ENCODE measurements at places on chromosomes 6 and 20.

GRCh38 chr6:113171882-113172281 lies 685.3 kb upstream of the MARCKS start:
- no peak for DNase-seq

GRCh38 chr20:25030649-25031207 lies 27.2 kb downstream of the ACSS1 start:
- DNase-seq, result no peak

GRCh38 chr6:1228754-1229191 lies 83.1 kb upstream of the FOXQ1 start:
- no peak for DNase-seq

DNA sequence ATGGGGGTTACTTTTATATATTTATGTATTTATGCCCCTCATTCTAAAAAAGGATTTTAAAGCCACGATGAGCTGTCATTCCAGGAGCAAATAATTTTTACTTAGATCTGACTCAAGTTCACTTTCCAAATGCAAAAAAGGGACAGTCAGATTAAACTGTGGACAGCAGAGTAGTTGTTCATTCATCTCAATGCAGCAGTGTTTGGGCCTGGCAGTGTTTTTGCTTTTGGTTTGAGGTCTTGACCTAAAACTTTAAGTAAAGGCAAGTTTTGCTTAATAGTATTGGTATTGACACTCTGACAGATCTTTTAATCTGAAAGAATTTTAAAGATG lies 13.9 kb downstream of the JARID2 start:
- DNase-seq, result no peak

DNA sequence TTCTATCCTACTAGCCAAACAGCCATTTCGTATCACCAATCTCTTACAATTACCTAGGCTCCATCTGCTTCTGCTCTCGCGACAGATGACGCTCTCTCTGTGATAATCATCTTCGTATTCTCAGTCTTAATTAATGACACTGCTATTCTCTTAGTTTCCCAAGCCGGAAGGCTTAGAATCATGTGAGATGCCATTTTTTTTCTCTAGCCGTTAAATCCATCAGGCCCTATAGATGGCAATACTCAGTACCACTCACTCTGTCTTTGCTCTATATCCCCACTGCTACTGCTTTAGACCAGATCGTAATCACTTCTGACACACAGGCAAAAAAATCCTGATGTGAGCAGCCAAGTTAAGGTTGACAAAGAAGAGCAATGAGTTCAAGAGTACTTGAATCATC lies 2.1 kb upstream of the THEMIS start:
- DNase-seq, result no peak

DNA sequence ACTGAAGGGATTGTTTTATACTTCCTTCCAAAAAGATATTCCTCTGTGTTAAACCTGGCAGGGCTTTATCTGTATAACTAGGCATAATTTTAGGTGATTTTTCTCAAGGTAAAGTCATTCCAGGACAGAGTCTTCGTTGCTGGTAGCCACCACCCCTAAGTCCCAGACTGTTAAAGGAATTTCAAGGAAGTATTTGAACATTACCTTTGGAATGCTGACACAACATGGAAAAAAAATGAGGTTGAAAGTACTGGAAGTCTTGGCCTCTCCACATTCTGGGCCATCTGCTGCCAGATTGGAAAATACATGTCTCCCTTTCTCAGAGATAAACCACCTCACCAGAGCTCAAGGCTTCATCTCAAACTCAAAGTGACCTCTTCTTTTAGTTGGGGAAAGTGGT lies 27.0 kb upstream of the ETV7 start:
- DNase-seq, result no peak

GRCh38 chr6:137728386-137729349 lies 138.4 kb upstream of the TNFAIP3 start:
- DNase-seq, result peak; percentile 81

DNA sequence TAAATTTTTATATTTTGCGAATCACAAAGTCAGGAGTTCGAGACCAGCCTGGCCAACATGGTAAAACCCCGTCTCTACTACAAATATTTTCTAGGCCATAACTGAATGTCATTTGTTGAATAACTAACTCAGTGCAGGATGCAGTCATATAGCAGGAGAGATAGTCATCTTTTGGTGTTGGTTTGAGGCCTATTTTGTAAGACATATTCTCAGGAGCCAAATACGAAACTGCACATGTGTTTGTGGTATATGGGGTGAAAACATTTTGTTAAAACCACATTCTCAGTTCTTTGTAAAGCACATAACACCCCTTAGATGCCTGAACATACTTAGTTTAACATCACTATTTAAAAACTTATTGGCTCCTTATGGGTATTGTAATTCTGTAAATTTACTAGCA lies 4.7 kb upstream of the ENPP5 start:
- DNase-seq, result no peak

- DNase-seq, result peak; percentile 58
Measured at GRCh38 chr20:49674383-49675352, 39.0 kb downstream of the B4GALT5 start.

DNA sequence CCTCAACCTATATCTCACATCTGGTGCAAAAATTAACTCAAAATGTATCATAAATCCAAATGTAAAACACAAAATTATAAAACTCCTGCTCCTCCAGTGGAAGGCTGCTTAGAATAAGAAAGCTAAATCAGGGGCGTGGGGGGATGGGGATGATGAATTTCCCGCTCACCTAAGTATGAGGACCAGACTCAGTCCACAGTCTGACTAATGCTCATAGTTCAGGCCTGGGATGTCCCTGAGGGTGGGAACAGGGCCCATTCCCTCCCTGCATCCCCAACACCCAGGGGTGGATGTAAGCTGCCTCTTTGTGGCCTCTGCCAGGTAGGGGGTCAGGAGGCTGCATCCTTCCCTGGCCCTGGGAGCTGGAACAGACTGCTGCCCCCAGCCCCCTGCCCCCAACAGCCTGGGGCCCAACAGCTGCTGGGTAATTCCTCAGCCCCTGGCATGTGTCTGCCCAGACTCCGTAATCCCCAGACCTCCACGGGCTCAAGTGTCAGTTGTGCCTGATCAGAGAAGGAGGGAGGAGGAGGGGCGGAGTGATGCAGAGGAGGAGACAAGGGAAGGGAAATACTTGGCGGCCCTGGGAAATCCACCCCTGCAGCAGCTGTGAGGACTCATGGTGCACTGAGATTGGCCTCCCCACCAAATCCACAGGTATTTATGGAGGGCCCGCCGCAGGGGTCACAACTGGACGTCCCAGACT lies 224.5 kb downstream of the PREX1 start:
- DNase-seq, result no peak

GRCh38 chr6:169891846-169892245 lies 140.4 kb downstream of the ERMARD start:
- no peak for DNase-seq

GRCh38 chr6:111758608-111759329 lies 114.5 kb downstream of the FYN start:
- DNase-seq, result no peak

GRCh38 chr6:35177157-35177556 lies 36.0 kb upstream of the TCP11 start:
- no peak for DNase-seq

DNA sequence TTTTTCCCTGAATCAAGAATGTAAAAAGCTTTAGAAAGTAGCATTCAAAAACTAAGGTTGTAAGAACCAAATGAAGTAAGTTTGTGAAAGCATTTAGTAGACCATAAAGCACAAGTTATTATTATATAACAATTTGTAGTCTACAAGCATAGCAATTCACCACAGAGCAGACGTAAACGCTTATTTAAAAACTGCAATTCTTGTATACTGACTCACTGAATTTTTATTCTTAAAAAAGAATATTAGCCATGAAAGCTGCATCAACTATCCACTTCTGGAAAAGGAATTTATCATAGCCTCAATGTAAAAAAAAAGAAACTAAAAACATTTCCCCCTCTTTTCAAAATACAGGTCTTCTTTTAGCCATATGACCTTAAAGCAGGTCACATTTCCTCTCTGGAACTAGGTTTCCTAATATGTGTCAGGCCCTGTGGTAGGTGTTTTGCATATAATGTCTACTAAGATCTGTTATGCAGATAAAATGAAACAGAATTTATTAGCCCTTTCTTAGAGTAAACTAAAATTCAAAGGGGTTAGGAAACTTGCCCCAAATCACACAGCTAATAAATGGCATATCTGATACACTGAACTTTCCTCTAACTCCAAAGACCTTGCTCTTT lies 2.1 kb downstream of the MAP3K7 start:
- DNase-seq, result no peak

- DNase-seq, result no peak
Measured at GRCh38 chr20:45344168-45344860, 3.9 kb downstream of the SDC4 start.

- no peak for DNase-seq
Measured at GRCh38 chr20:23654000-23654399, 16.2 kb upstream of the CST3 start.

- no peak for DNase-seq
Measured at GRCh38 chr6:157648561-157648960, 174.5 kb upstream of the SNX9 start.

GRCh38 chr6:167244991-167245390 lies 46.1 kb upstream of the UNC93A start:
- no peak for DNase-seq

GRCh38 chr20:23095499-23095898 lies 9.4 kb upstream of the CD93 start:
- DNase-seq, result no peak

DNA sequence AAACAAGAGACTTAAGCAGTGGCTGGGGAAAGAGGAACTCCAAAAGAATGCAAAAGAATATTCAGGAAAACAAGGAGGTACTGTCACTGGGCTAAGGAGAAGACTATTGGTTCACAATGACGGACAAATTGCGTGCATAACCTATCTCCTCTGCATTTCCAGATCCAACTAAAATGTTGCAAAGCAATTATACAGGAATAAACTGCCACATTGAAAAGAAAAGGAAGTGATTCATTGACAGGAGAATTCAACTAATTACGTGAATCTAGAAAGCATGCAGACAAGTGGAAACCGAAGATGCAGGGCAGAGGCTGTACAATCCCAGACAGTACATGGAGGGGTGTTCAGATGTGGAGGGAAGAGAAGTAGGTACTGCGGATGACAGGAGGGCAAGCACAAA lies 152.8 kb upstream of the RIPOR2 start:
- DNase-seq, result no peak

GRCh38 chr20:2524709-2525506 lies 11.5 kb upstream of the TMC2 start:
- DNase-seq, result peak; percentile 40

DNA sequence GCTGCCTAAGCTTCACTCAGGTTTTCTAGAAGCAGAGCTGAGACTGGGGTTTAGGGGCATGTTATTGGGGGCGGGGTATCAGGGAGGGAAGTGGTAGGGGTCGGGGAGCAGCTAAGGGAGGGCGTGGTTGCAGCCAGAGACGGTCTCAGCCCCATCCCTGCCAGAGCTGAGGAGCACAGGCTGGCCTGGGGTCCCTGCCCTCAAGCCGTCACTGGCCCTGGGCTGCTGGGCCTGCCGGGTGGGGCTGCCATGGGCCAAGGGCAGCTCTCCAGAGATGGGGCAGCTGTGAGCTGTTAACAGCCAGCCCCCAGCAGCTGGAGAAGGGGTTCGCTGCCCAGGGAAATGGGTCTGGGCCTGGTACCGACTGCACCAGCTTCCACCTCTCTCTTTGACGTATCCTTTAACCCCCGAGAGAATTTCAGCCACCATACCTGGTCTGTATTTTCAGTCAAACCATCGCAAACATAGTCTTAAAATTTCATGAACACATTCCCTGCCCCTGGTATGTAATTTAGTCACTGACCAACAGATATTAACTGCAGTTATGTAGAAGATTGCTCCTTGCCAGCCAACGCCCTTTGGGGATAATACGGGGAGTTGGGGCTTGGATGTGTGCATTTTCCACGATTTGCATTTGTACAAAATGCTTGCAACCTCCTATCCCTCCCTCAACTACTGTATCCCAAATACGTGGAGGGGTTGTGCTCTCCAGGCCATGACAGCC lies 253.4 kb downstream of the TAF4 start:
- DNase-seq, result no peak

DNA sequence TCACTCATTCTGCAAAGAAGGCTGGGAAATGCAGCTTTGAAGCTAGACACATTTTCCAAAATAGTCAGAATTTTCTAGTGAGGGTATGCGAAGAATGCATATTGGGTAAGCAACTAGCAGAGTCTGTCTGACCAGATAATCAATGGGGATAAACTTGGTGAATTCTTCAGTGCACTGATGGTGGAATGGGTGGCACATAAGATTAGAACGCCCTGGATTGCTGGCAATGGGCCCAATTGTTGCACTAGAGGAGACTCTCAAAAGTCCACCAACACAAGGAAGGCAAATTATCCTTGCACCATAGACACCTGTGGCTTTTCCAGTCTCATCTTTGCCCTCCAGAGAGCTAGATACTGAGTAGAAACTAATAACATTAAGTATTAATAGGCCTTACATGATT lies 167.6 kb downstream of the PTPRT start:
- DNase-seq, result no peak

DNA sequence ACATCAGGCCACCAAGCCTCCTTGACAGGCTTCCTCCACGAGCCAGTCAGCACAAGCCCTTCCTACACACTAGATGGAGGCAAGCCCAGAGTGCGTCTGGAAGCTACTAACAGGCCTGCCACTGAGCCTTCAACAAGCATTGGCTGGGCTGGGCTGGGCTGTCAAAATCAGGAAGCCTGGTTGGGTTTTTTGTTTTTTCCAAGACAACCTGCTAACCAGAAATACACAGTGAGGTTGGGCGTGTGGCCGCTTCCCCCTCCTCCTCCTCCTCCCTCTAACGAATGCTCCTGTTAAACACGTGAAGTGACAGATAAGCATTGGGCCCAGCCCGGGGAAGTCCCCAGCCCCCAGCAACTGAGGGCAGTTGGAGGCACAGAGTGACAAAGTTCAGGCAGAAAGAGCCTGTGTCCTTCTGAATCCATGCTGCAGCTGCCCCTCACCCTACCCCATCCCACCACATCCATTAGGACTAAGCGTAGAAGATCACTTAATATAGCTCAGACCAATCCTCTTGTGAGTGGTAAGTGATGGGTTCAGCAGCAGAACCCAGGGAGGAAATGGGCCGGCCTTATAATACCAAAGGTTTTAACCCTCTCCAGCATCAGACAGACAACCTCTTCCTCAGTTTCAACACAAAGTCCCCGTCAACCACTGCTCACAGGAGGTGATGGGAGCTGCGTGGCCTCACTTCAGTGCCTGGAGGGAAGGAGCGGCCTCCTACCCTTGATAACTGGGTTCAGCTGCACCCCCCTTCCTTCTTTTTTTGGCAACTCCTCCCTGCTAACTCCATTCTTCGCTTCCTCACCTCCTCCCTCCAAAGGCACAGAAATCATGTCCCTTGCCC lies 1.1 kb downstream of the NFATC2 start:
- no peak for DNase-seq

- peak; percentile 94 for DNase-seq
Measured at GRCh38 chr20:49915380-49916145, at the start of gene SPATA2. Gene SPATA2, minus strand, starts transcription at chr20:49915529. Its CDS starts 7,039 bp downstream, at chr20:49908490.

- DNase-seq, result no peak
Measured at GRCh38 chr6:70586114-70586513, 19.4 kb downstream of the SDHAF4 start.
